Stimulated activated CD8-positive, alpha-beta memory T cell treated with anti-CD3 and anti-CD28 coated beads, Interleukin-2, amount 100 ng/mL, for 1 hour (primary cell): ENCODE measurements at places on chromosomes 6 and 20.

GRCh38 chr6:45445749-45446549 is 68.2 kb upstream of the SUPT3H start:
- no peak for DNase-seq

DNA sequence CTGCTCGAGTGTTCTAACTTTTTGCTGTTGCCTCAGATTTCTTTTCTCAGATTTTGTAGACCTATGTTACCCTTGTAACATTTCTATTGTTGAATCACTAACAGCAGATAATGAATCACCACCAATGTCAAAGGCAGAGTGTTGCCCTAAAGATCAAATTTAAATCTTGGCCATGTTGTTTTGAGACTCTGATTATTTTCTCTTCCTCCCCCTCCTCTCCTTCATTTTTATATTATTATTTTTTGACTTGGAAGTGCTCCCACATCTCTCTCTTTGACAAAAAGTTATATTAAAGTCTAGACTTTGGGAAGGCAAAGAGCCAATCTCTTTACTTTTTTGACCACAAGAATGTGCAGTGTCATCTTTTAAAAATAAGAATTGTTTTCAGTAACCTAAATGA is 422.7 kb downstream of the NKAIN2 start:
- no peak for DNase-seq

GRCh38 chr6:168860987-168861386 is 392.7 kb downstream of the THBS2 start:
- DNase-seq, result no peak

DNA sequence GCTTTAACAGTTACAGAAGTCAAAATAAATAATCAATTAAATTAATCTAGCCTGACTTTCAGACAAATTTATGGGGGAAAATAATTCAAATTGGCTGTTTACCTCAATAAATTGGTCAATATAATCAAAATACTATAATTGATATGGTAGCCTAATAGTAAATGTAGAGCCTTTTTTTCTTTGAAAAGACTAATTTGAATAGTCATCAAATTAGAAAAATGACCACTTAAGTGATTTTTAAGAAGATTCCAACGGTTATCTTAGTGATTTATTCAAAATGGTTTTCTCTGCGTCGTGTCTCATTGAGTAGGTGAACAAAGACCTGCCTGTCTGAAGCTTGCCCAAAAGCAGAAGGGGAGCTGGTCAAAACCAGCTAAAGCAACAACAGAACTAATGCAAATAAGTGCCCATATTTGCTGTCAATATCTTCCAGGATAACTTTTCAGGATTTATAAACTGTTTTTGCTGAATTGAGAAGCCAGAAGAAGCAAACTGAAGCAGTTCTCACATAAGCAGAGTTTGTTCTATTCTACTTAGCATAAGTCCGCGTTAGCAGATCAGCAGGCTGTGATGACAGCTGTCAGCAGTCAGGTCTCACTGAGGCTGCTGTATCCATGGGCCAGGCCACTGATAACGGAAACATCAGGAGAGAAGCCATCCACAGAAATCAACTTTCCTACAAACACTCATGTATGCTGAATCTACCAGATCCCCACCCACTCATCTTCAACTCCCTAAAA is 7.0 kb downstream of the RCAN2 start:
- DNase-seq, result no peak

- DNase-seq, result no peak
These were observed 1.7 kb downstream of the RAB44 start for GRCh38 chr6:36699348-36699747.

DNA sequence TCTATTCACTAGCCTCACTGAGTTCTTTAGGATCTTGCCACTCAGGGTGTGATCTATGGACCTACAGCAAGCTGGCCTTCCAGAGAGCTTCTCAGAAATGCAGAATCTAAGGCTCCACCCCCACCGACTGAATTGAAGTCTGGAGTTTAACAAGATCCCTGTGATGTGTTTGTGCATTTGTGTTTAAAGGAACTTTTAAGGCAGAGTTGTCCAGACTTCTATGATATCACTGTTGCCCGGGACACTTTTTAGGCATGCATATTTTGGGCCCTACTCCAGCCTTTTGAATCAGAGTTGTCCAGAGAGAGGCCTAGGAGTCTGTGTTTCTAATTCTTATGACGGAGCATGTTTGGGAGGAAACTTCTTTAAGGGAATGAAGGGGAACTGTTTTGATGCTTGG is 232.3 kb downstream of the QKI start:
- no peak for DNase-seq
